ENCODE measurements at places on chromosomes 13 and 19.
A peak's percentile ranks its signal among the peaks of the same experiment; 100 is the strongest.

- H3K27ac ChIP-seq: no peak overlapping the region
- no peaks in the 10 kb centered on the region for H3K27me3 ChIP-seq
- DNase-seq: peak; percentile 69
- no peaks in the 10 kb centered on the region for H3K4me1 ChIP-seq
- H3K4me3 ChIP-seq: no peak overlapping the region
These were observed 7.5 kb downstream of the ZNF610 start for GRCh38 chr19:52343548-52343947.

- H3K27ac ChIP-seq: peak overlapping the region; percentile 15
- no peaks in the 10 kb centered on the region for H3K36me3 ChIP-seq
- H3K4me1 ChIP-seq: peaks cover 55% of the 10 kb centered on the region
These were observed 11.8 kb downstream of the SH3GL1 start for GRCh38 chr19:4388337-4389063.

DNA sequence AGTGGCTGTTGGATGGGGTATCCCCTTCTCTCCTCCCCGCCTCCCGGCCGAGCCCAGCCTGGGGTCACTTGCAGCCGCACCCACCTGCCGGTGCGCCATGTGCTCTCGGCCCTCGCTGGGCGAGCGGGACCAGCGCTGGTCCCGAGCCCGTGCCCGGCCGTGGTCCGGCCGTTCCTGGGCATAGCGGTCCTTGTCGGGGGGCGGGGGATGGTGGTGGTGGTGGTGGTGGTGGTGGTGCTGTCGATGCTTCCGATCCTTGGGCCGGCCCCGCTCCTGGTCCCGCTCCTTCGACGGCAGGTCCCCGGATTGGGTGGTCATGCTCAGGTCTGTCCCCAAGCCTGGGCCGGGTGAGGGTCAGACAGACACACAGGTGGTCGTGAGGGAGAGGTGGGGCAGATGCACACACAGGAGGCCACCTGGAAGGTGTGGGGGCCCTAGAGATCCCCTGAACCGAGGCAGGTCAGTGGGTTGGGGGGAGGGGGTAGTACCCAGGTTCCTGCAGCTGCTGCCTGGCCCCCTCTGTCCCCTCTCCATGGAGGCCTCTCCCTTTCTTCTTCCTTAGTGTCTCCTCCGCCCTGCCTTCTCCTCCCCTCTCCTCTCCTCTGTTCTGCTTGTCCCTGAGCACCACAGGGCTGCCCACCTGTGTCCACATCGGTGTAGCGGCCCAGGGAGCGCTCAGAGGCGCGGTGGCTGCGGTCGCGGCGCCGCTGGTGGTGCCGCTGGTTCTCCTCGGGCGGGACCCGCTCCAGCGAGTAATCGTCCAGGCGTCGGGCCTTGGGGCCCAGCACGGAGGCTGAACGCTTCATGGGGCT, 58.7 kb downstream of the IER2 start:
- no peak overlapping the region for H3K4me3 ChIP-seq
- H3K27ac ChIP-seq: no peak overlapping the region
- H3K4me1 ChIP-seq: no peaks in the 10 kb centered on the region
- H3K27me3 ChIP-seq: no peaks in the 10 kb centered on the region

DNA sequence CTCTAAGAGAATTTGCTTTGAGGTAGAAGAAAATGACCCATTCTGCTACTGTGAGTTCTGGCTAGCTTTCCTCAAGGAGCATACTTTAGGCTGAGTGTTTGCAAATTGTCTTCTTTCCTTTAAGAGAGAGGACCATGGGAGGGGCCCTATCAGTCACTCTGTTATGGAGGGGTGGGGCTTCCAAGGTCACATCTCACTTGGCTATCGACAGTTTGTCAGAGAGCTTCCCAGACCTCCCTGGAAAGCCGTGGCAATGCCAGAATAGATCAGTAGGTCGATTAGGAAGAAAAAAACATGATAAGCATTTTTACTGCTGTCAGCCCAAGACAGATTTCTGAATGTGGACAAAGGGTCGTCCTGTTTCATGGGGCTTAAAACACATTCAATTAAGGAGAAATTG, 93.3 kb downstream of the OXGR1 start:
- no peaks in the 10 kb centered on the region for H3K27me3 ChIP-seq
- H3K27ac ChIP-seq: no peak overlapping the region
- H3K36me3 ChIP-seq: no peaks in the 10 kb centered on the region
- H3K4me1 ChIP-seq: no peaks in the 10 kb centered on the region
- H3K4me3 ChIP-seq: no peak overlapping the region
- no peak for DNase-seq

DNA sequence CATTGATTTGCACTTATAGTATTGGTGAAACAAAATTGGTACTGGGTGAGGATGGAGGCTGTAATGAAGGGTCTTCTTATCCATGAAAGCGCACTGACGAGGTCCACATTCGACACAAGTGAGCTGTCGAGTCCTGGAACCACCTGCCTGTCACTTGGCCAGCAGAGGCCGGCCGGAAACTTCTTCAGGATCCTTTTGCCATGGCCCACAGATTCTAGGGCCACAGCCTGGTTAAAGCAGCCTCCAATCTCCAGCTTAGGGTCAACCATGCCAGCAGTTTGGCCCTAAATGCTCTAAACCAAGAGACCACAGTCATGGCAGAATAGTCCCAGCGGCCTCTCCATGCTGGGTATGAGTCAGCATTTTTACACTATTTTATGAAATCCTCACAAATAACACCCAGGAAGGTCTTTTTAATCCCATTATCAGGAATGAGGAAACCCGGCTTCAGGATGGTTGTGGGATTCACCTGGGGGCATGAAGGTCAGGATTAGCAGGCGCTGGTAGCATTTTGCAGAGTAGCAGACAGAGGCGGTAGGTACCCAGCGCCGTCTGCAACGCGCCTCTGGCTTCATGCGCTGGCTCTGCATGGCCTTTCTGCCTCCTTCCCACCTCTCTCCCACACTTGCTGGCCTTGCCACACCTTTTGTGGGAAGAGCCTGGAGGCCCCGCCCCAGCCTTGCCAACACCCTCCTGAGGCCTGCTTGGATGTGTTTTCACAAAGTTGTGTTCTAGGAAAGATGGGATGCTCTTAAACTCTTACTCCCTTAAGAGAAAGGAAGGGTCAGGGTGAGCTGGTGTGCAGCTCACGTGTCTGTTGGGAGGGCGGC, 15.2 kb downstream of the GAS6 start:
- H3K4me1 ChIP-seq: peaks cover 19% of the 10 kb centered on the region
- H3K4me3 ChIP-seq: no peak overlapping the region
- H3K27me3 ChIP-seq: no peaks in the 10 kb centered on the region
- peak overlapping the region; percentile 35 for H3K27ac ChIP-seq
- DNase-seq: no peak

DNA sequence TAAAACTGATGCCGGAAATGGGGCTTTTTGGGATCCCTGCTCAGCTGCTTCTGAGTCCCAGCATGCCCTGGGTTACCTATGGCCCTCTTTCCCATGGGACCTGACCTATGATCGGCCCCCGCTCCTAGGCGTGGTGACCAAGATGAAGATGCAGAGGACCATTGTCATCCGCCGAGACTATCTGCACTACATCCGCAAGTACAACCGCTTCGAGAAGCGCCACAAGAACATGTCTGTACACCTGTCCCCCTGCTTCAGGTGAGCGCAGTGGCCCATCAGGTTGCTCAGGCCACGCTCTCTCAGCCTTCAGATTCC, 1.5 kb downstream of the RPS11 start:
- no peaks in the 10 kb centered on the region for H3K27me3 ChIP-seq
- H3K4me3 ChIP-seq: peak overlapping the region; percentile 91
- DNase-seq: no peak
- no peak overlapping the region for H3K27ac ChIP-seq
- peaks cover 17% of the 10 kb centered on the region for H3K4me1 ChIP-seq

DNA sequence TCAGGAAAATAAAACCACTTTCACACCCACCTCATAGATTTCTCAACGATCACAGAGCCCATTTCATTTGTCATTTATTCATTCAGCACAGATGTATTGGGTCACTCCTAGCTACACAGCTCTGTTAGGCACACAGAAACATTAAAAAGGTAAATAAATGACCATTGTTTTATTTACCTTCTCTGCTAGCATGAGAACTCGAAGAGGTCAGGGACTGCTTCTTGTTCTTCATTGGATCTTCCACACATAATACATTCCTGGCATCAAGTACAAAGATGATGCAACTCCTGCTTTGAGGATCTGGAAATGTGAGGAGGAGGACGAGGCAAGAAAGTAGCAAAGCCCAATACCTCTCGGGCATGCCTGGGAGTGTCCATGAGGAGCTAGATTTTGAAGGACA, 168.1 kb downstream of the RBM26 start:
- no peak overlapping the region for H3K27ac ChIP-seq
- H3K4me3 ChIP-seq: no peak overlapping the region
